ENCODE measurements at places on chromosomes 16 and 17.
A peak's percentile ranks its signal among the peaks of the same experiment; 100 is the strongest.

- no peak for DNase-seq
These were observed 39.8 kb downstream of the ZNF778 start for GRCh38 chr16:89257281-89257731.

DNA sequence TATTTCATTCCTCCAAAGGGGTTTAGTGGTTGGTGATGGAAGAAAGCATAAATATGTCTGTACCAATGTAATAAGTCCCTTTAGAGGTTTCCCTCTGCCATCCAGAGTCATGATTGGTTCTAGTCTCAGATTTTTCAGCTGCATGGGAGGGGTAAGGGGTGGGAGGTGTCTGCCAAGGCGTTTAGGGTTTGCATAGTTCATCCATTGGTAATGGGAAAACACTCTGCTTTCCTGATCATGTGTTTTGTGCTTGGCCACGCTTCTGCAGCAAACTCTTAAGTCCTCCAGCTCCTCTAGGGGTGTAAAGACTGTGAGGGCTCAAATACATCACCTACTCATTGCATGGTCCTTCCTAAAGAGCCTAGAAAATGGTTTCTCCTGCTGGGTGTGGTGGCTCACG, 29.8 kb downstream of the LIG3 start:
- DNase-seq = no peak

DNA sequence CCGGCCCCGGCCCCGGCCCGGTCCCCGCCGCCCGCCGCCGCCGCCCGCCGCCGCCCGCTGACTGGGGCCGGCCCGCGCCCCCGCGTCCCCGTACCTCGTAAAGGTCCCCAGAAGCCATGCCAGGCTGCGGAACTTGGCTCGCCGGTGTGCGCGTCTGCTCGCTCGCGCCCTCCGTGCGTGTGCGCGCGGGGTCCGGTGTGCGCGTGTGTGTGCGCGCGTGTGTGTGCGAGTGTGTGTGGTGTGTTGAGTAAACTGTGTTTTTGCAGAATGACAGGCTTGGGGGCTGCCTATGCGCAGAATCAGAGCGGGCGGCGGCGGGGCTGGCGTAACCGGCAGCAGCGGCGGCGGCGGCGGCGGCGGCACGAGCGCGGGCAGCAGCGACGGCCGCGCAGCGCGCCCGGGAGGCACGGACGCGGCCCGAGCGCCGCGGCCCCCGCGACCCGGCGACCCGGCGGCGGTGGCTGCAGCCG, 307 bp downstream of the CDYL2 start:
- no peak for DNase-seq

- DNase-seq = no peak
These were observed 1.3 kb downstream of the CCR10 start for GRCh38 chr17:42680331-42680808.

DNA sequence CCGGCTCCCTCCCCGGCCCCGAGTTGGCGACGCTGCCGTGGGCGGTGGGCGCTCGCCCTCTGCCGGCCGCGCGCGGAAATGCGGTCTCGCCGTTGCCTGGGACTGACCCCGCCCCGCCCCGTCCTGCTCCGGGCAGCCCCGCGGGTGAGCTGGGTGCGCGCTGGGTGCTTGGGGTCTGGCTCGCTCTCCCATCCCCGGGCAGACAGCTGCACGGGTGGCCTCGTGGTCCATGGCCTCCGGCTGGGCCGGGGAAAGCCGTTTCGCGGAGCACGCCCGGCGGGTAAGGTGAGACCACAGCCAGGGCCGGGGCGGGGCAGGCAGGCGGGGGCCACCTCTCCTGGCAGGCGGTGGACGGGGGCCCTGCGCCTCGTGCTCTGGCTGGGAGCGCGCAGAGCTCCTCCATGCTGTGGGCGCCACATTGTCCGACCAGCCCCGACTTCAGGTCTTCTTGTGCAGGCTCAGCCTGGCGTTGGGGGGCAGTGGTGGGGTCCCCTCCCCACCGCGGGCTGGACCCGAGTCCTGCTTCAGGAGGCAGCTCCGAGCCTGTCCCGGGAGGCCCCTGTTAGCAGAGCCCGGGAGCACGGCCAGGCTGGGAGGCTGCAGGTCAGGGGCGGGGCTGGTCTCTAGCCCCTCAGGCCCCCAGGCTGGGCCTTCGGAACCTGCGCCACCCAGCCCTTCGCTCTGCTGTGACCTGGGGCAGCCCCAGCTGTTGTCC, 7.0 kb upstream of the C1QTNF8 start:
- no peak for DNase-seq

- peak; percentile 28 for DNase-seq
These were observed 575.8 kb downstream of the TOX3 start for GRCh38 chr16:51971184-51971583.
